HT-29 (cell line): ENCODE measurements at places on chromosomes 3 and 15.

DNA sequence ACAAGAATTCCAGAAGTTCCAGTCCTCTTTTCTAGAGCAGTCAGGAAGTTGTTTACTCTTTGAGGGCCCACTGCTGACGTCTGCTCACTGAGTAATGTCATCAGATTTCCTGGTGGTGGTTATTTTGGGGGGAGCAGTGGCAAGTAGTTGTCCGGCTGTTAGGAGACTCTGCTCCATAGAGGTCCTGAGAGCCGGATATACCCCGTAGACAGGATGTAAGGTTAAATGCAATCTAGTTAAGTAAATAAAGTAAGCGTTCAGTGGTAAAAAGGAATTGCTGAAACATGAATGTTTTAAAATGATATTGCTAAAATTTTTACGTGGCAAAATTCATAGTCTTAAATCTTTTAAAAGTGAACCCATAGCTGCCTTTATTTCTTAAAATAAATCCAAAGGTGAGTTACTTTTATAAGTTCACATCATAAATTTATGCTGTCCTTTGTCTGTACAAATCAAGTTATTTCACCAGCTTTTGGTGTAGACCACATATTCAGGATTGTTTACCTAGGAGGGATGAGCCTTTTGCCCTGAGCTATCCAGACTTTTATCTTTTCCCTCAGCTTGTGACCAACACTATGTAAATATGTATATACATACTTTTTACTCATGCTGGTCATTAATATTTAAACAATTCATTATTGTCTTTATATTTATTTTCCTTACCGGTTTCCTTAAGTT is 65.8 kb downstream of the PDE8A start:
- peak; percentile 77 for DNase-seq

- DNase-seq, result no peak
Observed at GRCh38 chr3:147572970-147573340, 163.8 kb downstream of the ZIC1 start.

DNA sequence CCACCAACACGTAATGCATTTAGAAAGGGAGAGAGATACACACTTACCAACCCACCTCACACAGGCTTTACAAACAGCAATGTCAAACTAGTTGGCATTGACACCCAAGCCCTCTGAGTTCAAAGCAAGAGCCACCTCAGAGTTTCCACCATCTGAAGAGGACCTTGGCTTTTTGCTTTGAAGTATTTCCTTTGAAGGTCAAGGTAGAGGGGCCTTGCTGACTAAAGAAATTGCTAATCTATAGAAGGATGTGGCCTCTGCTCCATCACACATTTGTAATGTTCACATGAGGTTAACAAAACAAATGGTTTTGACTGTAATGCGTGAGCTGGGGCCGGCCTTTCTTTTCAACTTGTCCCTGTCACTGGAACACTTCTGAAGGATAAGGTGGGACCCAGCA is 117.7 kb downstream of the POLR2M start:
- no peak for DNase-seq

DNA sequence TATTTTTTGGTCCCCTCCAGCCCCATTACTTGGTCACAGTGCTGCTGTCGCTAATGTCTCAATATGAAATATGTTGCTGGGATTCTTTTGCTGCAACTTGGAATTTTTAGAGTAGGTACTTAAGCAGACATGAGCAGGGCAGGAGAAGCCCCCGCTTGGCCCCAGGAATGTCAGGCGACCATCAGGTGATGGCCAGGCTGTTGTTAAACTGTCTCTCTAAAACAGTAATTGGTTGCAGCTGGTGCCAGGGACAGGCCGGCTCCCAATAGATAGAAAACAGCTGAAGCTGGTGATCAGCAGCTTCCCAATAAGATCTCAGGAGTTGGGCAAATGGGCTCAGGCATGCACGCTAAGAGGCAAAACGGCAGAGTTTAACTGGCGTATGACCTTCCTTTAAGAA is 329.9 kb upstream of the TBL1XR1 start:
- no peak for DNase-seq

DNA sequence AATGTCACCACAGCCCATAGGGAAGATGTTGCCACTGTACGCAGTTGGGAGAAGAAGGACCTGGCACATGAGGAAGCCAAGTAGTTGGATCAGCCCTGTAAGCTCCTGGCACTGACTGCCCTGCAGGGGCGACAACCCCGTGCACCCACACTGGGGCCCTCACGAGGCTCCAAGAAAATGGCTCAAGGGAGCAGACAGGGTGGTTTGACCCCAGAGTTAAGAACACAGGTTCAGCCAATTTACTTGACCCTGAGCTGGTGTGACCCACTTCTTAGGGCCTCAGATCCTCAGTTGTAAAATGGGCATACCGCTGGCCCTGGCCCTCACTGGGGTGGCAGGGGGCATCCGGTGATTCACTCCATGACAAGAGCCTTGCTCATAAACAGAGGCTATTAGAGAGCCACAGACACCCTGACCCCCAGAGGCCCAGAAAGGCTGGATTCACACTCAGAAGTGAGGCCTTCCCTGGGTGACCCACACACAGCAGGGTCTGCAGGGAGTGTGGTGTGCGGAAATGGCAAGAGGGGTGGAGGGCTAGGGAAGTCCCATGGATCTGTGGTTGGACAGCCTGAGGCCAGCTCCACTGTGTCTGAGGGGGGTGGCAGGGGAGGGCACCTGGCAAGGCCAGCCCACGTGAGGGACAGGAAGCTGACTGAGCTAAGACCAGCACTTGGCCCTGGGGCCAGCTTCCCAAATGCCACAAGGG is 1.7 kb upstream of the HHATL start:
- DNase-seq, result no peak
